Parietal lobe (tissue), 2 donors: ENCODE measurements at places on chromosomes 12 and 14. TPM values are rescaled to one million over a fixed set of nuclear protein-coding genes. Genes with fewer than 3 reads are reported as not detected.

The TMEM132C gene
- total RNA-seq, result 1.9 TPM

The FGF6 gene
- total RNA-seq, result not detected

The HOXC12 gene
- not detected for total RNA-seq

The SCYL2 gene
- 131 TPM for total RNA-seq

The KRT81 gene
- not detected for total RNA-seq

The PIWIL1 gene
- total RNA-seq, result not detected

The RNU6-8 gene
- total RNA-seq, result not detected

The FSCB gene
- total RNA-seq, result 0.31 TPM
